AG08395 (cell line): ENCODE measurements at places on chromosomes 13 and 19.
A peak's percentile ranks its signal among the peaks of the same experiment; 100 is the strongest.

DNA sequence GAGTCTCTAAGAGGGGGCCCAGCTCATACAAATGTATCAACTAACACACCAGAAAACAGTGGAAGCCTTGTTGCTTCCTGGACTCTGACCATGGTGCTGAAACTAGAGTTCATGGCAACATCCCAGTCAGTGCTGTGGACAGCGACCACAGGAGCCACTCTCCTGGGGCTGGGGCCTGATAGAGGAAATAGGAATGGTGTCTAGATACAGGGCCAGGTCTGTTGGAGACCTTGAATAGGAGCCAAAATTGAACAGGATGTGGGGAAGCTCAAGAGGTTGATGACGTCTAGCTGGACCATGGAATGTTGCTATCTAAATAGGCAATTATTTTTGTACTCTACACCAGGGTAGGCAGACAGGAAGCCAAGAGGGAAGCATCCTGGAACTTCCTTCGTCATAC lies 21.7 kb downstream of the LILRB4 start:
- DNase-seq, result no peak

DNA sequence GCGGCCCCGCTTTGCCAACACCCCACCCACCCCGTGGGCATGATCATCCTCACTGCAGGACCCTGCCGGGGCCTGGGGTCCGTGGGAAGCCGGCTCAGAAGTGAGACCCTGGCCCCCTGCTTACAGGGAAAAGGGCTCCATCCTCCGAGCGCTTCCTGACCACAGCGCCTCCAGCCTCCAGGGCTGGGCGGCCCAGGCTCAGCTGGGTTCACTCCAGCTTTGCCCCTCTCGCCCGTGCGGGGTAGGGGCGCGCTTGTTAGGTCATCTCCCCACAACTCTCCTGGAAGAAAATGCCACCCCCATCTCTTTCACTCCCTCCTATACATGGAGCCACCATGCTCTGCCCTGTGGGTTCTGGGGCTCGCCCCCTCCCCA lies 6.6 kb upstream of the C1QTNF9B start:
- no peak for DNase-seq

DNA sequence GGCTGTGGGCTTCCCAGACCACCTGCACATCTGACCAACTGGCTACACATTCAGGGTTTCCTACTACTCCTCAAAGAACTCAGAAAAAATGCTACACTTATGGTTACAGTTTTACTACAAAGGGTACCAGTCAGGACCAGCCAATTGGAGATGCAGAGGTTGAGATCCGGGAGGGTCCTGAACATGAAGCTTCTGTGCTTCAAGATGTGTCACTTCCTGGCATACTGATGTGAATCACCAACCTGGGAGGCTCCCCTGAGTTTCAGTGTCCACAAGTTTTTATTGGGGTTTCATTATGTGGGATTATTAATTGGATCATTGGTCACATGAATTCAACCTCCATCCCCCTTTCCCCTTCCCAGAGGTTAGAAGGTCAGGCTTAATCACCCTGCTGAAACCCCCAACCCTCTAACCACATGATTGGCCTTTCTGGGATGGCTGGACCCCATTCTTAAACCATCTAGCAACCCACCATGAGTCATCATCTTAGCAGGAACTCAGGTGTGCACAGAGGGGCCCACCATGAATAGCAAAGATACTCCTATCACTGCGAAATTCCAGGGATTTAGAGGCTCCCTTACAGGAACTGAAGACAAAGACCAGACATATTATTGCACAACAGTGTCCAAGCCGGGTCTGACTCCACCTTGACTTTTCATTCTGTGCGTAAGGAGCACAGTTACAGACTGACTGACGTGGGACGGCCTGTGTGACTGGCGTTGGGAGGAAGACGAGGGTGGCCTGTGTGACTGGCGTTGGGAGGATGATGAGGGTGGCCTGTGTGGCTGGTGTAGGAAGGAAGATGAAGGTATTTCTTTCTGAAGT lies 90.7 kb downstream of the ATP8A2 start:
- no peak for DNase-seq

GRCh38 chr19:37361994-37362393 lies 8.9 kb upstream of the ZNF527 start:
- DNase-seq, result peak; percentile 9

GRCh38 chr13:43773602-43774001 lies 13.2 kb downstream of the ENOX1 start:
- no peak for DNase-seq

GRCh38 chr13:32453981-32454380 lies 26.1 kb upstream of the N4BP2L1 start:
- DNase-seq, result no peak

GRCh38 chr19:4052114-4052992 lies 14.3 kb downstream of the ZBTB7A start:
- peak; percentile 57 for DNase-seq

GRCh38 chr19:44602081-44602480 lies 11.3 kb upstream of the IGSF23 start:
- DNase-seq, result no peak

- DNase-seq, result peak; percentile 38
Measured at GRCh38 chr13:111344471-111345191, 24.2 kb downstream of the TEX29 start.

DNA sequence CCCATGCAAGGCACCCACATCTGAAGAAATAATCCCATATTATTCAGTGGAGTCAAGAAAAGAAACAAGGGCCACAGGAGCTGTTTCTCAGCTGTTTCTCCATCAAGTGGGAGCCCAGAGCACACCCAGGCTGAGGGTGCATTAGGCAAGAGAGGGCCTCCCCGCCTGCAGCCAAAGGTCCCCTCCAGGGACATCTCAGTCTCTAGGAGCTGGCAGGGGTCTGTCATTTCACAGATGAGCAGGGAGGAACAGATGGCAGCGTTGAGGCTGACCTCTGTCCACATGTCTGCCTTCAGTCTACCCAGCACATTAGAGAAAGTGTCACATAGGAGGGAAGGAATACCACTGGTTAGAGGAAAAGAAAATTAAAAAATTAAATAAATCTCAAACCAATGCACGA lies 157.7 kb downstream of the ZNF536 start:
- no peak for DNase-seq

- no peak for DNase-seq
Measured at GRCh38 chr19:41156207-41156606, 36.8 kb upstream of the CYP2S1 start.

DNA sequence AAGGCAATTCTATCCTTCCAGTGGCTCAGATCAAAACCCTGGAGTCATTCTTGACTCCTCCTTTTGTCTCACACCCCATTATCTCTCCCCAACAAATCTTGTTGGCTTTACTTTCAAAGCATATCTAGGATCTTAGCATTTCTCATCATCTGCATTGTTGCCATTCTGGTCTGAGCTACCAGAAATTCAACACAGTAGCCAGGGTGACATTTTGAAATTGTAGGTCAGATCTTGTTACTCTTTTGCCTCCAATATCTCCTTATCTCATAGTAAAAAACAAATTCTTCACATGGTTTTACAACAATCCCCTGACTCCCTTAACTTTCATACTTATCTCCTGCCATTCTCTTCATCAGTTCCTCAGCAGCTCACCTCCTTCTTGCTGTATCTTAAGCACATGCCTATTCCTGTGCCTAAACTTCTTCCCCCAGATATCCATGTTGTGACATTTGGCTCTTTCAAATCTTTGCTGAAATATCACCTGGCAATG lies 115.8 kb downstream of the KLF5 start:
- DNase-seq, result no peak

- DNase-seq, result no peak
Measured at GRCh38 chr19:4098493-4098892, 25.4 kb downstream of the MAP2K2 start.

DNA sequence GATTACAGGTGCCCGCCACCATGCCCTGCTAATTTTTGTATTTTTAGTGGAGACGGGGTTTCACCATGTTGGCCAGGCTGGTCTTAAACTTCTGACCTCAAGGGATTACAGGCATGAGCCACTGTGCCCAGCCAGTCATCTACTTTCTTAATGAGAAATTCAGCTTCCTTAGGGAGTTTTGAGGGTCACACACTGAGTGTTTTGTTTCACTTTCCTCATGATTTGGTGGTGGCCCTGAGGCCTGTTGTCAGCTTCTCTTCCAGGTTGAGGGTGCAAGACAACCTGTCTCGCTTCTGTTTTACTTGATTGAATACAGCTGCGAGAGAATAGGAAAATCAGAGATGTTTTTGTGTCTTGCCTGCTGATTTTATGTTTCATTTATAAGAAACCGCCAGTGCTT lies 9.9 kb downstream of the FRY start:
- DNase-seq, result no peak

DNA sequence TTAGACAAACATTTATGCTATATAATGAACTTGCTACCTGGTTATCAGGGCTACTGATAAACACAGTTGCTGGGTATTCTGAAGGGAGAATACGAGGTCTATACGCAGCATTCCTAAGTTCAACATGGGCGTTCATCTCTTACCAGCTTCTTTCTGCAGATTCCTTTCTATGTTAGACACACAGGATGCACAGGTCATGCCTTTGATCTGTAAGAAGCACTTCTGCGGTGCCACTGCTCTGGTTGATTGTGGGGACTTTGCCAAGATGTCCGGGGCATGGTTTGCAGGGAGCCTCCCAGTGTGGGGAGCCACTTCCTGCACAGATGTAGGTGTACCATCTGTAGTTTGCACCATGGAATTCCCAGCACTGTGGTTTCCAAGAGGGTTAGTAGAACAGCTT lies 40.9 kb downstream of the ATP7B start:
- DNase-seq, result no peak

- DNase-seq, result peak; percentile 96
Measured at GRCh38 chr19:3700242-3701032, at the start of gene PIP5K1C. Gene PIP5K1C, minus strand, starts transcription at chr19:3700468. Its CDS starts 78 bp downstream, at chr19:3700390.

DNA sequence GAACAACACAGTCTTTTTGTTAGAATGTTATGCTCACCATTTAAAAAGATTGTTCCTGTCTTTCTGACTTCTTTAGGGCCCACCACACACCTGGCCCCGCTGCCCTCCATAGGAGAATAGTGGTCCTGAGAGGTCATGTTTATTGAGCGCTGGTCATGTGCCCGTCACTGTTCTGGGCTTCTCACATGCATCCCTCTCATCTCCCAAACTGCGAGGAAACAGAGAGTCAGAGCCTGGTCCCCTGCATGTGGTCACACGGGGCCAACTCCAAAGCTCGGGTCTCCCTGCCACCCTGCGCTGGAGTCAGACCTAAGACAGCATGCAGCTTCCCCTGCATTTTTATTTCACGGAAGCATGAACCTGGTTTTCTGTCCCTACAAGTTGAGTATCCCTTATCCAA lies 70.4 kb upstream of the GPR183 start:
- DNase-seq, result no peak

DNA sequence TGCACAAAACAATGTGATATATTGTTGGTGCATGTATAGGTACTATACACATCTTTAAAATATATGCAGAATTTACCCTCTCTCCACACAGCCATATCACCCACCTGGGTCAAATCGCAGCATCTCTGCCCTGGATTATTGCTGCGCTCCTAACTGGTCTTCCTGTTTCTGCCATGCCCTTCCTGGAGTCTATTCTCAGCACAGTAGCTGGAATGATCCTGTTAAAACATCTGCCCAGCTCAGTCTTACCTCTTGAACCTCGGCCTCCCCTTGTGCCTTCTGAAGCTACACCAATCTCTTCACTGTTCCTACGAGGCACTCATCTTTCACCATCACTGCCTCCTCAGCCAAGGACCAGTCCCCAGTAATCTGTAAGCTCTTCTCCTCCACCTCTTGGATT lies 25.5 kb upstream of the TNFRSF19 start:
- no peak for DNase-seq

DNA sequence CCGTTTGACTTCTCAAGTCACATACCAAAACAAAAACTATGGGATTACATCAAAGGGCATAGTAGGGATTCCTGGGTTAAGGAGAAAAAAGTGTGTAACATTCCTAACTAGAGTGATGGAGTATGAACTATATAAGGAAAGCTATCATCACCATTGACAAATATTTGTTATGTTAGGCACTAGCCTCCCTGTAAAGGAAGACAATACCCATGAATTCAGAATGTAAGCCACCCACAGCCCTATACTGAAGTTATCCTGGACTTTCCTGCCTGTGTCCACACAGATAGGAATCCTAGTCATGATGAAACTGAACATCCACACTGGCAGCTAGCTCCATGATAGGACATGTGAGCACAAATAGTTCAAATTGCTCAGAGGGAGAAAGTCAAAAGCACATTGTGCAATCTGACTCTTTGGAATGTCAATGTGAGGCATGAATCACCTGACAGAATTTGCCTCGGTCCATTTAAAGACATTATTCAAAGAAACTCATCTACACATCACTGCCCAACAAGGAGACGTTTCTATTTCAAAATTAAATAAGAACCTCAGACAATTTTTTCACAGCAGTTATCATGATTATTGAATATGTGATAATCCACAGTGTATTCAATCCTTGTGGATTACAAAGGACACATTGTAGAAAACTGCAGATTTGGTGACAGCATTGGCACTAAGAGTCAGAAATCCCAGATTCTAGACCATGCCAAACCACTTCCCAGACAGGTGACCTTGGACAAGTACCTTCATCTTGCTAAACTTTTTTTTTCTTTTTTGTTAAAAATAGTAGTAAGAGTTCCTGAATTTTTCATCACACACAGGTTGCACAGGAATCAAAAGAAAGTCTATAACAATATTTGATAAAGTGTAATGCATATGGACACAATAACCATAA lies 529.3 kb downstream of the IRS2 start:
- DNase-seq, result peak; percentile 87

- DNase-seq, result peak; percentile 100
Measured at GRCh38 chr19:531009-531752, 379 bp upstream of the CDC34 start.

GRCh38 chr13:111429064-111429558 lies 108.7 kb downstream of the TEX29 start:
- DNase-seq, result peak; percentile 57

DNA sequence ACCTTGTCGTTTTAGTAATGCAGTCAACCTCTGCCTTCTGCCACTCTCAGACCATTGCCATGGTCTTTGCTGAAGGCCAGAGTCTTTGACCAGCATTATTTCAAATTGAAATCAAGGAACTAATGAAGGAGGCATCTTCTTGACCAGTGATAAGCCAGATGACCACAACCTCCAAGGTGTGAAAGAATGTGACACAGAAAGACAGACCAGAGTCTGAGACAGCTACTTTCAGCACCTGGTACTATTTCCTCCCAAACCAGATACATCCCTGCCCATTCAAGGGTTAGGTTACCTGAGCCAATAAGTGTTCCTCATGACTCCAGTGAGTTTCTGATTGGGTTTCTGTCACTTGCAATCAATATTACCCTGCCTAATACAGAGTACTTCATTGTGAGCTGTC lies 20.3 kb upstream of the RNASEH2B start:
- DNase-seq, result no peak

- DNase-seq, result no peak
Measured at GRCh38 chr13:28012896-28013295, 24.4 kb upstream of the URAD start.

GRCh38 chr13:105599477-105600037 lies 935.9 kb downstream of the EFNB2 start:
- DNase-seq, result no peak

DNA sequence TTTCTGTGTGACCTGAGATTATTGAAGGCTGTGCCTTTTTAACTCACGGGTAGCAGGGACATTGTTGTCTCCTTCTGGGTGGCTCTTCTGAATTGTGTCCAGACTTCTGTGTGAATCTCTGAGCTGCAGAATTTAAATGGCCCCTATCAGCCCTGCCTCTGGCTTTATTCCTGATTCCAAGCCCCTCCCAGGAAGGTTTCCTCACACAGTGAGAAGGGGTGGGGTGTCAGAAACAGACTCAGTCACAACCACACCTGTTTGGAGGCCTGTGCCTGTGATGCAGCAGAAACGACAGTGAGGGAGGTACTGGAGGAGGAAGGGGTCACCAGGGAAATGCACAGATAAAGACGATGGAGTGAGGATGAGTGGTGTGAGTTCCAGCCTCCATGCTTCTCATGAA lies at the start of gene CLC:
Gene CLC (minus strand): TSS at position 139 of the 400 bp plus-strand sequence. CDS start 77 bp downstream, at position 62.
- no peak for DNase-seq

GRCh38 chr13:113655346-113656002 lies 2.5 kb downstream of the ATP4B start:
- DNase-seq, result no peak
